Sciatic nerve (tissue), 2 donors: ENCODE measurements at places on chromosomes 3 and 15.

- DNase-seq, result no peak
Measured at GRCh38 chr3:487614-488013, 291.1 kb downstream of the CHL1 start.

- no peak for DNase-seq
Measured at GRCh38 chr3:134095005-134095404, 65.3 kb upstream of the SLCO2A1 start.

DNA sequence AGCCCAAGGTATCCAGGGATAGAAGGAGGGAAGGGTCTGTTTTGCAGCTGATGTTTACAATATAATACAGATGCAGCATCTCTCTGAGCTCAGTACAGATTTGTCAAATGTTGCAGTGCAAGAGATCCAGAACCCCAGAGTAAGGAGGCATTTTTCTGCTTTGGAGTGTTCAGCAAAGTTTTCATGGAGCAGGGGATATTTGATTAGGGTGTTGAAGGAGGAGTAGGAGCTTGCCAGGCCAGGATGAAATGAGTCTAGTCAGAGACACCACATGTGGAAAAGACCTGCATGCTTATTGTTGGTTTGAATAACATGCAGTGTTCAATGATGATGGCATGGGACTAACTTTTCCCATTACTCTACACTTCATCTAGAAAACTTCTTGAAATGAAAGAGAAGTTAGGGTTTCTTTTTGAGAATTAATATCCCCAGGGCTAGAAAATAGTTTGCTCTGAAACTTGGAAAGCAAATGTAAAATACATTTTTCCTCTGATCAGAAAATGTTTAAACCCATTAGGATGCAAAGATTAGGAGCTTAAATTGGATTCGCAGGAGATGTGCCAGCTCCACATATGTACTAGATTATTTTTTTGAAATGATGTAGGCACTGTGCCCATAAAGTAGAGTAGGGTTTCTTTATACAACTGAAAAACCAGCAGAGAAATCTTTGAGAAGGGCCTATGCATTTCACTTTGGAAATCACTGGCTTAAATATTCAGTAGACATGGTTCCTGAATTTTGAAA, 243.8 kb downstream of the CACNA2D3 start:
- no peak for DNase-seq

GRCh38 chr15:89071471-89071870, 16.8 kb upstream of the ABHD2 start:
- DNase-seq, result no peak

- no peak for DNase-seq
Measured at GRCh38 chr15:57751177-57751800, 44.8 kb downstream of the POLR2M start.

- no peak for DNase-seq
Measured at GRCh38 chr3:1262246-1262645, 169.4 kb downstream of the CNTN6 start.

GRCh38 chr3:88343264-88343663, 193.5 kb downstream of the C3orf38 start:
- no peak for DNase-seq

DNA sequence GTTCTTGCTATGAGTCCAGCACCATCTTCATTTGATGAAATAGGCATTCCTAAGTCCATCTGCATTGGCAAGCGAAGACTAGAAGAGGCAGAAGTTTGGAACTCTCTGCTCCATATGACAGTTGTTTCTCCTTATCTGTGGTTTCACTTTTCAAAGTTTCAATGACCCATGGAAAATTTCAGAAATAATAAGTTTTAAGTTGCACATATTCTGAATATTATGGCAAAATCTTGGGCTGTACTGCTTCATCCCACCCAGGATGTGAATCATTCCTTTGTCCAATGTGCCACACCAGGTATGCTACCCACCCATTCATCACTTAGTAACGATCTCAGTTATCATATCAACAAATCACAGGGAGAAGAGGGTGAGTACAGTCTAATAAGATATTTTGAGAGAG, 647.9 kb downstream of the GRM7 start:
- no peak for DNase-seq

- DNase-seq, result no peak
Measured at GRCh38 chr3:71874618-71875017, 89.7 kb upstream of the PROK2 start.

DNA sequence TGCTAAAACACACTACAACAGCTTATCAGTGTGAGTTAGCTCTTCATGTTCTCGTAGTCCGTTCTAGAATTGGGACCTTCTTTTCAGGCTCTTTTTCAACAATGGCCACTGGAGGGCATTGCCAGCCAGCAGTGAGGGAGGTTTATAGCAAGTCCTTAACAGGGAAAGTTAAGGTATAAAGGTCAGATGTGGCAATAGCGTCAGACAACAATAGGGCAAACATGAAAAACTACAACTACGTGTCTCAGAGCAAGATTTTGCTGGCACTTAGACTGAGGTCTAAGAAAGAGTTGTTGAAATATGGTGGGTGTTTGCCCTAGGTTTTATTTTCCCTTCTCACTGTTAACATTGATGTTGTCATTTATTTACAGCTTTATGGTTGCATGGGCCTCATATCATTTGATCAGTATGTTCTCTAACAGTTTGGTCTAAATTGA, 161.4 kb downstream of the GMNC start:
- no peak for DNase-seq

- no peak for DNase-seq
Measured at GRCh38 chr15:101293122-101293521, 1.9 kb downstream of the SNRPA1 start.

DNA sequence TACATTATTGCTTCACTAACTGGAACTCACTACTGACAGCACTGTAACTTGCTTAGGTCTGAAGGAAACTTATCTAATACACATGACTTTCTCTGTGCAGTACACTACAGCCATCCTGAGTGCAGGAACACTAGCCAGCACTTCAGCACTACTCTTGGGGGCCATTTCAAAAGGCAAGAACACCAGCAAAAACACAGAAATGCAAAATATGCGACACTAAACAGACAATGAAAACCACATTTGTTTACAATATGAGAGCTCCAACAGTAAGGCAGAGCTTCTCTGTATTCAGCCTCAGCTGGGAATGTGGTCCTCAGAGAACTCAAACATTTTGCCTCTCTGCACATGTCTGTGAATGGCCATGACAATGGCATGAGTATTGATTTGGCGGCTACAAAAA, 109.6 kb downstream of the ARRDC4 start:
- DNase-seq, result no peak

- no peak for DNase-seq
Measured at GRCh38 chr15:85879334-85880163, 84.8 kb upstream of the KLHL25 start.

DNA sequence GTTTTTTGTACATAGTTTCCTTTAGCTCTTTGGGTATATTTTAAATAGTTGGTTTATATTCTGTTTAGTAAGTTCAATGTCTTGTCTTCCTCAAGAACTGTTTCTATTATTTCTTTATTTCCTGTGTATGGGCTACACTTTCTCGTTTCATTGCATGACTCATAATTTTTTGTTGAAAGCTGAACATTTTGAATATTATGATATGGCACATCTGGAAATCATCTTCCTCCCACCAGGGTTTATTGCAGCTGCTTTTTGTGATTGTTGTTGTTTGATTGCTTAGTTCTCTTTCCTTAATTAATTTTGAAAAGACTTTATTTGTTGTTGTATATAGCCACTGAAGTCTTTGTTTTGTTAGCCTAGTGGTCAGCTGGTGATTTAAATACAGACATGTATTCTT, 43.8 kb downstream of the LSM3 start:
- DNase-seq, result no peak

- DNase-seq, result no peak
Measured at GRCh38 chr15:71085809-71086208, 29.5 kb upstream of the THSD4 start.

DNA sequence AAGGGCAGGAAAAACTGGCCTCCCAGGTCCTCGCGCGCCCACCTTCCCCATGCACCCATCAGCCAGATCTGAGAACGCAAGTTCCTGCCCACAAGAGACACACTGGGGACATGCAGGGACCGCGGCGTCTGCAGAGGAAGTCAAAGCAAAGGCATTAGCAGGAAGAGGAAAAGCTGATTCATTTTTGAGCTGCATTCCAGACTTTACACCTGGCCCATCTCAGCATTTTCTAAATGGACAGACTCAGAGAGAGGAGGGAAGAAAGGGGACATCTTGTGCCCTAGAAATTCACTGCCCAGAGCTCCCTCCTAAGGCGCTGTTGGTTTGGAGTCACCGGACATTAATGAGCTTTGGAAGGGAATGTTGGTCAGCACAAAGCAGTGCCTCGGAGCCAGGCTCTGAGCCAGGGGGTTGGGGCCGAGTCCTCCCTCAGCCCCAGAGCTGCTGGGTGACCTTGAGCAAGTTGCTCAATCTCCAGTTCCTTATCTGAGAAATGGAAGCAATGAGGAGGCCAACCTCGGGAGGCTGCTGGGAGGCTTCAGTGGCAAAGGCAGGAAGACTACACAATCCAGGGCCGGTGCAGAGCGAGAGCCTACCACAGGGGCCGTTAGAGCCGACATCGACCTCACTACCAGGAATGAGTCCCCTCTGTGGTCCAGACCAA, 150.5 kb upstream of the IQSEC1 start:
- DNase-seq, result no peak

- DNase-seq, result no peak
Measured at GRCh38 chr3:138081371-138082084, 33.9 kb downstream of the DZIP1L start.

GRCh38 chr3:66561367-66561766, 60.5 kb upstream of the LRIG1 start:
- no peak for DNase-seq

GRCh38 chr3:54670201-54671000, 257.5 kb downstream of the LRTM1 start:
- DNase-seq, result no peak

GRCh38 chr3:32626631-32627030, 56.0 kb upstream of the DYNC1LI1 start:
- DNase-seq, result no peak

GRCh38 chr3:48927928-48928327, 9.3 kb downstream of the ARIH2 start:
- DNase-seq, result no peak

- DNase-seq, result no peak
Measured at GRCh38 chr3:83454353-83454752, 1504.4 kb upstream of the CADM2 start.

DNA sequence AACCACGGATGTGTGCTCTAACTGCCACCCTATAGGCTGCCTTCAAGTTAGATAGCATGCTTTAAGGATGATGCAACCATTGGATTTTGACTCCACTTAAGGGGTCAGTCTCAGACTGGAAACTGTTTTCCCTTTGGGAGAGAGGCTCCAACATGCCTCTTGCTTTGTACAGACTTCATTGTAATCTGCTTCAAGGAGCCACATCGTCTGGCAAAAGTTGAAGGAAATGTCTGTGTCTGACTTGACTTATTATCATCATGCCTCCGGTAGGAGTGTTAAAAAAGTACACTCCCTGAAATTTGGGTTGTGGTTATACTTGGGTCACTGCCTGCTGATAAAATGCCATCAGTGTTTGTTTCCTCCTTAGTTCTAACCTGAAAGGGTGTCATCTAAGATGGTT, 245.4 kb upstream of the CDIN1 start:
- DNase-seq, result no peak
